ENCODE measurements at places on chromosomes 1 and 21.

GRCh38 chr1:80827666-80828065 is 973.1 kb upstream of the ADGRL2 start:
- no peak for DNase-seq

- no peak for DNase-seq
Observed at GRCh38 chr21:38282921-38283320, 26.1 kb downstream of the KCNJ15 start.

DNA sequence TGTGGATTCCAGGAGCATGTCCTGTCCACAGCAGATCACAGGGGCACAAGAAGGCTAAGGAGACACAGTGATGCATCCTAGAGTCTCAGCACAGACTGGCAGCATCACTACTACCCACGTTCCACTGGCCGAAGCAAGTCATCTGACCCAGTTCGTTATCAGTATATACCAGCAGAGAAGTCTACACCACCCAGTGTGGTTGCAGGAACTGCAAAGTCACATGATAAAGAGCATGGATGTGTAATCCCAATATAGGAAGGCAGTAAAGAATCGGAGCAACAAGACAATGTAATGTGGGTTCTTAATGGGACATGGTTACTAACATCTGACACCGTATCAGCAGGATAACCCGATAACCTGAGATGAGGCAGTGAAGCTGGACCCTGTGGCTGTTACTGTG is 246.6 kb downstream of the RRAGC start:
- no peak for DNase-seq

- DNase-seq, result no peak
Observed at GRCh38 chr1:30525631-30525970, 197.8 kb downstream of the MATN1 start.

DNA sequence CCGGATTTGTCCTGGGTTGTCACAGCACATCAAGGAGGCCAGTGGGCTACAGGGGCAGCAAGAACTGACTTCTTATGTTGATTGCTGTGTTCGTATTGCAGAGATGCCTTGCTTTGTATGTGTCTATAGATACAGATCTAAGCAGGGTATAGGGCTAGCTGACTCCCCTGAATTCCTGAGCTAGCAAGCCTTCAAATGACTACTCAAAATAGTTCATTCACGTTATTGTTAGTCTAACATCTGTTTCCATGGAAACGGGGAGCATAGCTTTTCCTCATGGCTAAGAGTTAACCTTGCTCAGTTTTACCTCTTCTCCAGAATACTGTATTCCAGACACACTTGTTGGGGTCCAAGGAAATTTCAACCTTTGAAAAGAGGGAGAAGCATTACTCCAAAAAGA is 24.1 kb downstream of the TRIM45 start:
- DNase-seq, result no peak

GRCh38 chr1:85603086-85603880 is 22.7 kb downstream of the CCN1 start:
- DNase-seq, result no peak

GRCh38 chr1:151005729-151006319 is 878 bp downstream of the MINDY1 start:
- DNase-seq, result peak; percentile 13

DNA sequence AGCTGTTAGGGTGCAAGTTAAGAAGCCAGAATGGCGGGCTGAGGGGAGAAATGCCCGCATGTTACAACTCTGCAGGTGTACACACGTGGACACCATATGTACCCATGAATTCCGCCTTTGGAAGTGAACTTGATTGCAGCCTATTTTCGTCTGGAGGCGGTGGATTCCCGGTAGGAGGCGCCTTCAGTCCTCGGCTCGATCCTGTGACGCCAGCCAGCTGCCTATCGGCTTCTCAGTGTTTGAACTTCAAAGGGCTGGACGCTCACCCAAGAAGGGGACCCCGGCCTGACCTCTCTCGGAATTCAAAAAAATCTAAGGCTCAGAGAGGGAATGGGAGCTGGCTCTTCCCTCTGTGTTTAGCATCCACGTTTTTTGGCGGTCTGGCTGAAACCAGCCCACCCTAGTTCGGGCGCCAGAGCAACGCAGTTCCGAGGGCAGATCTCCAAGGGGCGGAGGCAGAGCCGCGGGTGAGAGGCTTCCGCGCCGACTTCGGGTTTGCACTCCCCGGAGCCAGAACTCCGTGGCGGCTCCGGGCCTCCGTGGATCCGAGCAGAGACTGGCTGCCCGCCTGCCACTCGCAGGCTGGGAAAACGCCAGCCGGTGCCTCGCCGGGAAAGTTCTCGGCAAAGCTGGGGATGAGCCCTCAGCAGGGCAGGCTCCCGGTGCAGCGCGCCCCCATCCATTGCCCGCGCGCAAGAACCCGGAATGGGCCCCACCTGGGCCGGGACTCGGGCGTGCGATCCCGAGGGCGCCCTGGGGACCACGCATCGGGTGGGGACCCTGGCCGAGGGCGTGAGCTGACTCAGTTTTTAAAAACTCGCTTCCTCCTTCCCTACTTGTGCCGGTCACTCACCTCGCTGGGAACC is 996 bp upstream of the TMEM51 start:
- DNase-seq, result peak; percentile 87

DNA sequence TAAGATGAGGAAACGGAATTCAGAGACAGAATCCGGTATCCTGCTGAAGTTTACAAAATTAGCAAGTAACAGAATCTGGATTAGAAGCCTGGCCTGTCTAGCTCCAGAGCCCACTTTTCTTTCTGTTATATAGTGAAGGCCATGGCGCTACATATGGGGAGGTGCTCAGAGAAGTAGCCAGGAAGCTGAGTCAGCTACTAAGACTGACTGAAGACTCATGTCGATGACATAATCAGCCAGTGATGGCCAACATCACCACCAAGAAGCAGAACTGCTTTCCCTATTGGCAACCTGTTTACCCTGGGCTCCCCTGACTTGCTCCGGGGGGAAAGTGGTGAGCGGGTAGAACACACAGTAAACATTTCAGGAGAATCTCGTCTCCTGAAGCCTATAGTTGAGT is 18.8 kb downstream of the LRRC52 start:
- DNase-seq, result no peak

GRCh38 chr1:154342836-154343472 is 17.6 kb downstream of the ATP8B2 start:
- DNase-seq, result no peak

DNA sequence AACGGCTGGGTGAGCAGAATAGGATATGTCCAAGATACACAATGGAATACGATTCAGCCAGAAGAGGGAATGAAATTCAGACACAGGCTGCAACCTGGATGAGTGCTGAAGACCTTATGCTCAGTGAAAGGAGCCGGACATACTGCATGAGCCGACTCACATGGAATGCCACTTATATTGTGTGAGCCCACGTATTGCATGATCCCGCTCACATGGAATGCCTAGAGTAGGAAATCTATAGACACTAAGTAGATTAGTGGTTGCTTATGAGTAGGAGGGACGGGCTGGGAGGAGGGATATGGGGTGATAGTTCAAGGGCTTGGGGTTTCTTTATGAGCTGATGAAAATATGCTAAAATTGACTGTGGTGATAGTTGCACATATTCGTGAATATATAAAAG is 26.8 kb downstream of the TMPRSS2 start:
- DNase-seq, result no peak

- no peak for DNase-seq
Observed at GRCh38 chr21:33203371-33203724, 26.4 kb upstream of the IFNAR2 start.

- DNase-seq, result no peak
Observed at GRCh38 chr1:88800382-88801051, 90.8 kb downstream of the GTF2B start.

- no peak for DNase-seq
Observed at GRCh38 chr21:35674895-35675470, 385.3 kb downstream of the SETD4 start.

DNA sequence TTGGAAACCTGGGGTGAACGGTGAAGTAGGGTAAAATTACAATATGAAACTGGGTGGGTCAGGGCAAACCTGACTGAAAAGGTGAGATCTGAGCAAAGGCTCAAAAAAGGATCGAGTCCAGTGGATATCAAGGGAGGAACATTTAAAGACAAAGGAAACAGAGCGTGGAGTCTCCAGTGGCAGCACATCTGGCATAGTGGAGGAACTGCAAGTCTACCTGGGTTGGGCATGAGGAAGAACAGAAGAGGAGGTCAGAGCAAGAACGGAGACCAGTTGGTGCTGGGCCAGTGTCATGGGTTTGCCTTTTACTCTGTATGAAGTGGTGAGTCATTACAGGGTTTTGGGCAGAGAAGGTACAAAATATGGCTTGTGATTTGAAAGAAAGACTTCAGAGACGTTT is 163.7 kb downstream of the NTPCR start:
- peak; percentile 7 for DNase-seq

DNA sequence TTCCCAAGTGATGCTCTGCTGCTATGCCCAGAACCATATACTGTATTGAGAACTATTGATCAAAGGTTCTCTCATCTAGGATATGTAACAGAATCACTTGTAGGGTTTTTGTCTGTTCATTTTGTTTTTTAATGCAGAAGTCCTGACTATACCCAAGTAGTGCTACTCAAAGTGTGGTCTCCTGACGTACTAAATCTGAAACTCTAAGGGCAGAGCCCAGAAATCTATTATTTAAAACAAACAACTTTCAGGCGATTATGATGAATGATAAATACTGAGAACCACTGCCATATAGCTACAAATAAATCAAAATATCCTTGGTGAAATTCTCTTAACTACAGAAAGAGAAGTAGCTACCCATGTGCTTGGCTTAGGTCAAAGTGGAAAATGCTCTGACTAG is 10.1 kb downstream of the ZZZ3 start:
- DNase-seq, result no peak

- no peak for DNase-seq
Observed at GRCh38 chr1:154837672-154838171, 32.4 kb downstream of the KCNN3 start.

GRCh38 chr1:197841158-197841557 is 61.3 kb upstream of the C1orf53 start:
- no peak for DNase-seq

GRCh38 chr1:81681601-81682266 is 119.0 kb upstream of the ADGRL2 start:
- DNase-seq, result peak; percentile 21

DNA sequence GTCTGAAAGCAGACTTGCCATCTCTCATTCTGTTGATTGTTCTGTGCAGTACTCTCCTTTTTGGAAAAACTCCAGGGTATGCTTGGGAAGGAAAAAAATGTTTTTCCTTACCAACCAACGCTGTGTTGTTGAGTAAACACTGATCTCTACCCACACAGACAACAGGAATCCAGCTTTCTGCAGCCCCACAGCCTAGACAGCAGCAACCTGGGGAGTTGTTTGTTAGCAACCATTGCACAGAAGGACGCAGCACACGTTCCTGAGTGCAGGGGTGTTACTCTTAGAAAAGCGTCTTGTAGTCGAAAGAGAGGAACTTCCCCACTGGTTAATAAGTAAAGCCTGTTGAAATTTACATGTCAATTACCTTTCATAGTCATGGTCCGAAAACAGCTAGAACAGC is 56.6 kb downstream of the SMYD2 start:
- no peak for DNase-seq

- DNase-seq, result no peak
Observed at GRCh38 chr1:228417483-228418203, 982 bp upstream of the TRIM17 start.

DNA sequence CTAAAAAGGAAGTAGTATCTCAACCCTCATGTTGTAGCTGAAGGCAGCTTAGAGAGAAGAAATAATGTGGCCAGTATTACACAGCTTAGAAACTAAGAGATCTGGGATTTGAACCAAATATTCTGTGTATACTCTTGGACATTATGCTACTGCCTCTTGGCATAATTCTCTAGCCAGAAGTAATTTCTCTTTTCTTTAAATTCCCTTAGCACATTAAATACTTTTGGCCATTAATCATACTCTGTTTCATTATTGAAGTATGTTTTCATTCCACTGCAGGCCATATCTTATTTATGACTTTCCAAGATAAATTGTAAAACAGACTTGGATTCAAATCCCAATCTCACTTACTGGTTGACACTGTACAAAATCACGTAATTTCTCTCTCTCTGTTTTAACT is 181.3 kb upstream of the SPAG17 start:
- DNase-seq, result no peak

GRCh38 chr1:157137046-157137407 is 1.2 kb downstream of the ETV3 start:
- DNase-seq, result peak; percentile 34

Data from RWPE1 (cell line).